ENCODE measurements at places on chromosomes 5 and 9.

GRCh38 chr5:100306000-100306399, 229.2 kb upstream of the FAM174A start:
- DNase-seq = no peak

DNA sequence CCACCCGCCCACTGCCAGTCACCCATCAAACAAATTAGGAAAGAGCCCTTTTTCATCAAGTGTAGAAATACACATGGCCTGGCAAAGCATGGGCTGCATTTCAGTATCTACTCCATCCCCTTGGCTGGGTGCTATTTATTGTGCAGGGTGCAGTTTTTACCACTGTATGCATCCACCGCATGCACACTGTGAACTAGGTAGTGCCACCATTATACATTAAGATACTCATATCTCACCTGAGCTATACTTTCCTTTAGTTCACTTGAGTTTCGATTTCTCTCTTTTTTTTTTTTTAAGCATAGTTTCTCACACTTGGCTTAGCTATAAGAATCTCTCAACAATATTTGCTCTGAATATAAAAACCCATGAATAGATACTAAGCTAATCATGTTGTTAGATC, 49.4 kb downstream of the JMY start:
- no peak for DNase-seq

- DNase-seq = no peak
Measured at GRCh38 chr5:36728697-36729543, 122.5 kb downstream of the SLC1A3 start.

DNA sequence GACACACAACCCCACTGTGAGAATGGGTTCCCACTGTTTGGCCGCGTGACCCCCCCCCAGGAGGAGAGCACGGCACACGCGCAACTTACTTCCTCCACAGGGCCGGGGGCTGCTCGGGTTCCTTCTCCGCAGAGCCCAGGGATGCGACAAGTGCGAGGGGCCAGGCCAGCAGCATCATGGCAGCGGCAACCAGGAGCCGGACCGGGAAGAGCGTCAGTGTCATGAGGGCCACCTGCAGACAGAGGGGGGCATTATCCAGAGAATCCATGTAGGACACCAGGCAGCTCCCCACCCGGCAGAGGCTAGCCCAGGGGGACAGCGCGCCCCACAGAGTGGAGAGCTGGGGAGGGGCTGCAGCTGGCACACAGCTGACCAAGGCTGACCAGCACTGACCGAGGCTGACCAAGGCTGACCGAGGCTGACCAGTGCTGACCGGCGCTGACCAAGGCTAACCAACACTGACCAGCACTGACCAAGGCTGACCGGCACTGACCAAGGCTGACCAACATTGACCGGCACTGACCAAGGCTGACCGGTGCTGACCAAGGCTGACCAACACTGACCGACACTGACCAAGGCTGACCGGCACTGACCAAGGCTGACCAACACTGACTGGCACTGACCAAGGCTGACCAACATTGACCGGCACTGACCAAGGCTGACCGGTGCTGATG, 22.3 kb downstream of the LPCAT1 start:
- no peak for DNase-seq

DNA sequence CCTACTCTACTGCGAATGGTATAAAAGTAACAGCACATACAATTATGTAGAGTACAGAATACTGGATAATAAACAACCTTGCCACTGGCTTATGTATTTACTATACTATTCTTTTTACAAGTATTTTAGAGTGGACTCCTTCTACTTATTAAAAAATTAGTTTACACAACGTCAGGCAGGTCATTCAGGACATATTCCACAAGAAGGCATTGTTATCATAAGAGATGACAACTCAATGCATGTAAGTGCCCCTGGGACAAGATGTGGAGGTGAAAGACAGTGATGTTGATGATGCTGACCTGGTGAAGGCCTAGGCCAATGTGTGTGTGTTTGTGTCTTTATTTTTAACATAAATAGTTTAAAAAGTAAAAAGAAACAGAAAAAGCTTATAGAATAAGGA, 421.7 kb downstream of the CDH12 start:
- no peak for DNase-seq

GRCh38 chr5:54094706-54095105, 215.7 kb downstream of the ARL15 start:
- DNase-seq = no peak

GRCh38 chr9:36325081-36325828, 67.0 kb upstream of the GNE start:
- DNase-seq = no peak

DNA sequence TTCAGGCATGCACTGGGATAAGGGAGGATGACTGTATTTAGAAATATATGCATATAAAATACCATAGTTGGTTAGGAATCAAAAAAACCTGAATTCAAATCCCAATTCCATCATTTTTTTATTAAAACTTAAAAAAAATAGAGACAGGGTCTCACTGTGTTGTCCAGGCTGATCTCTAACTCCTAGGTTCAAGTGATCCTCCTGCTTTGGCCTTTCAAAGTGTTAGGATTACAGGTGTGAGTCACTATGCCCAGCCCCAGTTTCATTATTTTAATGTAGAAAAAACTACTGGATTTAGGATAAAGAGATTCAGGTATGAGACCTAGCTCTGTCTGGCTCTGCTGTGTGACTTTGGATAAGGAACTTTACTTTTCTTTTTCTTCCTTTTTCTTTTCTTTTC, 3.3 kb upstream of the LARP1 start:
- no peak for DNase-seq

DNA sequence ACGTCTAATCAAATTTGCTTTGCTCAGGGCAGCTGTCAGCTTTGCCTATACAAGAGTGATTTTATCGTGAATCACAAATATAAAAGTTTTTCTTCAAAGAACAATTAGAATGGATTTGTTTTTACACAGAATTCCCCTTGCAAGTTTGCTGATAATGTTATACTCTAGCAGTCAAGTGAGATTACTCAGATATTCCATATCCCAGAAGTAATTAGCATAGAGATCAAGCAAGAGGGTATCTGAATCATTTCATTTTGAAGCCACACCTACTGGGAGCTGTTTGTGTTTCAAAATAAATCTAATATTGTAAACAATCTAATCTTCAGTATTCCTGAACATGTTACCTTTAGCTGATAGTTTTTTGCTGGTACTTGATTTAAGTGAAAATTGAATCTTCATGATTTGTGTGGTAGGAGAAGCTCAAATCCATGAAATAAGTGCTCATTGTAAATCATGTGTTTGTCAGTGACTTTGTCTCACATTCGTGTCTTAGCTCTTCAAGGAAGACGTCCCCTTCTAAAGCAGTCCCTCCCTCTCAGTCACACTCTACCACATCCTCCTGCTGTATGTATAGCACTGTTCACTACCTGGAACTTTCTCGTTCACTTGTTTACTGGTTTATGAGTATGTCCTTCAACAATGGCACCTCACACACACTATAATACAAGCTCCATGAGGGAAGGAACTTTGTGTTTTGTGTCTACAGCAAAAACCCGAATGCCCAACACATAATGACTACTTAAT, 3.3 kb upstream of the TTC39B start:
- no peak for DNase-seq

- DNase-seq = no peak
Measured at GRCh38 chr5:176620333-176620981, 9.9 kb downstream of the SNCB start.

DNA sequence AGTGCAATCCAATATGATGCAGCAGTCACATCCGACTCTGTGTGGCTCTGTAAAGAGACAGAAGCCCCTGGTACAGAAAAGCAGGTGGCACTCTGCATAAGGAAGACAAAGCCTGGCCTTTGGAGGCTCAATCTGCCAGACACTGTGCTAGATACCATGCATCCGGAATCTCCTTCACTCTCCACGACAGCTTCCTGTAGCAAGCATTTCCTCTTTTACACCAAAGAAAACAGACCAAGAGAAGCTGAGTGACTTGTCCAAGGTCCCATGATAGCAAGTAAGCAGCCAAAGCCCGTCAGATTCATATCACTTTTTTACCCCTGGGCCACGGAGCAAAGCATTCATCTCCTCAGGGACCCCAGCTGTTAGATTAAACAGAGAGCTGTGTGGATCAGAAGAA, 64.2 kb upstream of the SMIM23 start:
- DNase-seq = no peak

DNA sequence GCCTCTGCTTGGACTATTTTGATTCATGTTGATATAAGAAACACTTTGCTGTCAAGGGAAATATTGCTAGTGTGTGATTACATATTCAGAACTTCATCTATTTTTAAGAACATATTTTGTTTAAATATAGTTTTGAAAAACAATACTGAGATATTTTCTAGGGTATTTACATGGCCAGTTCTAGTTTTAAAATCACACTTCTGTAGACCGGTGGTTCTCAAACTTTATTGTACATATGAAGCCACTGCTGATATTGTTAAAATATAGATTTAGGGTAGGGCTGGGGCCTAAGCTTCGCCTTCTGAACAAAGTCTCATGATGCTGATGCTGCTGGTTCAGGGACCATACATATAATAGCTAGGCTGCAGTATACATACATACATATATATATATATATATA, 1000.0 kb downstream of the PTPRD start:
- no peak for DNase-seq

DNA sequence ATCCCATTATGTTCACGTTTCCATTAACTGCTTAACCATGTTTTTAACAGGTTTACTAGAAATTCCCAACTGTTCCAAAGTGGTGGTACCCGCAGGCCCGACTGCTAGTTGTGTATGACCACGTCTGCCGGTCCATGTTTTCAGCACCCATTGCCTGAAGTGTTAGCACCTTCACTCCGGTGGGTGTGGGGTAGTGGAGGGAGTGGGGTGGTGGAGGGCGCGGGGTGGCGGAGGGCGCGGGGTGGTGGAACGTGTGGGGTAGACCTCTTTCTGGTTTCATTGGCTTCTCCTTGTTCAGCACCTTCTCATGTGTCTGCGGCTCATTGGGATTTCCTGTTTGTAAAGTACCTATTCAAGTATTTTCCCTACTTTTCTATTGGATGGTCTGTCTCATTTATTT, 37.7 kb downstream of the TPPP start:
- DNase-seq = no peak

DNA sequence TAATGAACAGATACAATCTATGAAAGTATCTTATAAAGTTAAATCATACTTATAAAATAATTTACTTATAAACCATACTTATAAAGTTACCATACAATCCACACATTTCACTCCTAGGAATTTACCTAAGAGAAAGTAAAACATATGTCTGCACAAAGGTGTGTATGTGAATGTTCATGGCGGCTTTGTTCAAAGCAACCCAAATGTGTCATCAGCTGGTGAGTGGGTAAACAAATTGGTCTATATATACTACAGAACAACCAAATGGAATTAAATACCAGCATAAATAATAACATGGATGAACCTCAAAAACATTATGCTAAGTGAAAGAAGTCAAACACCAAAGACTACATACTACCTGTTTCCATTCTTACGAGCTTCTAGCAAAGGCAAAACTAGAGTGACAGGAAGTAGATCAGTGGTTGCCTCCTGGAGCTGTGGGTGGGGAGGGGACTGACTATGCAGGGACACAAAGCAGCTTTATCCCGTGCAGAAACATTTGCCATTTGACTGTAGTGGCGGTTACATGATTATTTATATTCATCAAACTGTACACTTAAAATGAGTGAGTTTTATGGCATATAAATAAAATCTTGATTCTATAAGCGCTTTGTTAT, 10.6 kb downstream of the TRAF1 start:
- no peak for DNase-seq

DNA sequence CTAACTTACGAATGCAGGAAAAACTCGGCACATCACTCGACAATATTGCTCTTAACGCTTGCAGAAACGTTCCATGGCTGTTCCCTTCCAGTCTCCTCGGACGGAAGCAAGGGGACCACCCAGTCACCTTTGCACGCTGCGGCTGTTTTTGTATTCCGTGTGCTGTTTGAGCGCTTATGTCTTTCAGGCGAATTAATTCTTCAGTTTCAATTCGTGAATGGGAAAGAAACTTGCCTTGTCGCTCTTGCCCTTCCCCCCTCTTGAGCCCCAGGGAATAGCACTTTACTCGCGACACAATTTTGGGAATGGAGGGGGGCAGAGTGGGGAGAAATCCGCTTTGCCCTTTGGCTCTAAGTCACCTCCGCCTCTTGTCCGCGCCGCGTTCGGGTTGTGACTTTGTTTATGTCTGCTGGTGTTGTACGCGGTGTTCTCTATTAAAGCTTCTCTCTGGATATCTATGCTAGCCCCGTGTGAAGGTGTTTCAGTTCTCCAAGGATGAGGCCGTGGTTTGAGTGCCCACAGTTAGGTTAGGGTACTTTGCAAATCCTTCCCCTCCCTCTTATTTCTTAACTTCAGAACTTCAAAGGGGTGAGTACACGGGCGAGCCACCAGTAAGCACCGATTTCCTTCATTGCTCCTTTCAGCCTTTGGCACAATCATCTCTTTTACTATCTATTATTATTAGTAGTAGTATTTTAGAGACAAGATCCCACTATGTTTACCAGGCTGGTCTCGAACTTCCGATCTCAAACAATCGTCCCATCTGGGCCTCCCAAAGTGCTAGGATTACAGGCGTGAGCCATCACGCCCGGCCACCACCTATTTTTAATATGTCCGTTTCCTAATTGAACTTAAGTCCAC, 2.7 kb downstream of the FOXB2 start:
- no peak for DNase-seq

GRCh38 chr5:88090506-88090905, 178.1 kb downstream of the TMEM161B start:
- DNase-seq = no peak

Data from stimulated activated CD8-positive, alpha-beta memory T cell treated with anti-CD3 and anti-CD28 coated beads, Interleukin-15, amount 100 ng/mL, for 1 hour (primary cell).